NCI-H1417 treated with DMSO at 0.1 percent for 48 hours (cell line): ENCODE measurements at places on chromosomes 5 and 9.

DNA sequence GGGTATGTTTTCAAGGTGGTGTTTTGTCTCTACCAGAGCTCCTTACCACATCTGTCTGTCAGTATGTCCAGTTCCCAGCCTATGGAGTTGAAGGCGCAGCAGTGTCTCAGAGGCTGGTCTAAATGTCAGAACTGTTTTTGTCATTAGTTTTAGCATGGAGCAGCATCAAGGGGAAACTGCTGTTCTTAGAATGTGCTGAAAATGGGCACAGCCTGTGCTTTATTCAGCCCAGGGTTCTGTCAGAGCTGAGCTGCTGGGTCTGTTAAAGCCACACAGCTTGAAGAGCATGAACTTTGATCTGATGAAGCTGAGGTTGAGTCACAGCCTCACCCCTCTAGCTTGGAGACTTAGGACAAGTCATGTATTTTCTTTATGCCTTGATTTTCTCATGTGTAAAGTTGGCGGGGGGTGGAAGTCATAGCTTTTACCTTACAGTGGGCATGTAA lies 71.9 kb downstream of the RALGPS1 start:
- DNase-seq: no peak

- DNase-seq: no peak
These were observed 31.6 kb upstream of the F2RL1 start for GRCh38 chr5:76787237-76787636.

GRCh38 chr5:123579410-123579809 lies 67.4 kb downstream of the CSNK1G3 start:
- no peak for DNase-seq

DNA sequence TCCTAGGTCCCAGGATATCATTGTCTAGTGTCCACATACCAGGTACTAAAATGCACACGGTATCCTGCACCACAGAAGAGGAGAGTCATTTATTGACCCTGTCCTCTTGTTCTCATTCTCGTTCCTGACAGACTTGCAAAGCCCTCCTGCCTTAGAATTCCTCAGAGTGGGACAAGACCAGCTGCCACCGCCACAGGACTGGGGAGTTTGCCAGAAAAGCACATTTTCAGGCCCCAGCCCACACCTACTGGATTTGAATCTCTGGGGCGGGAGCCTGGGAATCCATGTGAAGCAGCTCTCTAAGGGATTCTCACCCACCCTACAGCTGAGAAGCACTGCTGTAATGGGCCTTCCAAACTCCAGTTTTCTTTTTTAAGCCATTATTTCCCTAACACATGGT lies 68.0 kb upstream of the FANCC start:
- no peak for DNase-seq

DNA sequence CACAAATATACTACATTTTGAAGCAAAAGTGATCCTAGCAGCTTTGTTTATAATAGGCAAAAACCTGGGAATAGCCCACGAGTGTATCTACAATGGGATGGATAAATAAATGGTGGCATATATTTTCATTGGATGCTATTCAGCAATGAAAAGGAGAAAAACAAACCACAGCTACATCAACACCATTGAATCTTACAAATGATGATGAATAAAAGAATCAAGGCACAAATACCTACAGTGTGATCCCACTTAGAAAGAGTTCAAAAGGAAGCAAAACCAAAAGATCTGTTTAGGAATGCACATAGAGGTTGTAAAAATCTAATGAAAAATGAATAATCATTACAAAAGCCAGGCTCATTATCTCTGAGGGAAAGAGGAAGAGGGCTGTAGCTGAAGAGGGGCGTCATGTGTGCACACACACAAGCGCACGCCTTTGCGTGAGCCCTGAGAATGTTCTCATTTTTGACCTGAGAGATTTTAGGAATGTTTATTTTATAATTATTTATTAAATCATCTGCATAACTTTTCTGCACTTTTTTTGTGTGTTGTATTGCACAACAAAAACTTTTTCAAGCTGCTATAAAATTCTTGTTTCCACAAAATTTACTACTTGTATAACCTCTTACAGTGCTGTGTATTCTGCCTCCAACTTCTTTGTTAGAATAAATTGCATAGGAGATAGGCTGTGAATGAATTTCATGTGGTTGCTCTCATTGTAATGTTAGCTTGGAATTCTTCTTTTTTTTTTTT lies 5.9 kb upstream of the RHOBTB3 start:
- no peak for DNase-seq

GRCh38 chr9:84141741-84142370 lies 161.3 kb downstream of the RMI1 start:
- DNase-seq: no peak

- no peak for DNase-seq
These were observed 98.9 kb upstream of the CPEB4 start for GRCh38 chr5:173789031-173789920.

DNA sequence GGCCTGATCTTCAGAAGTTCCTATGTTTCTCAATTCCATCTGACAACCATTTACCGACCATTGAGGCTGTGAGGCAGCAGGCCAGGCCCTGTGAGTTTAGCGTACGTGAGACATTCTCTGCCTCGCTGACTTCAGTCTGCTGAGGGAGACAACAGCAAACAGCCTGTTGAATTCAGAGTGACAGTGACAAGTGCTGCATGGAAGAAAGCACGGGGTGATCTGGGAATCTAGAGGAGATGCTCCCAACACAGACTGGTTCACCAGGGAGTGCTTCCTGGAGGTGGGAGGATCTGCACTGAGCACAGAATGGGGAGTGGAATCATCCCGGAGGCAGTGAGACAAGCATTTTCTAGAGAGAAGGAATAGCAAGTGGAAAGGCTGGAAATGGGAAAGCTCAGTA lies 10.0 kb upstream of the DDX41 start:
- no peak for DNase-seq

GRCh38 chr9:116741086-116741740 lies 54.1 kb downstream of the TRIM32 start:
- no peak for DNase-seq

- DNase-seq: no peak
These were observed 526.4 kb downstream of the NR2F1-AS1 start for GRCh38 chr5:93054424-93055163.

DNA sequence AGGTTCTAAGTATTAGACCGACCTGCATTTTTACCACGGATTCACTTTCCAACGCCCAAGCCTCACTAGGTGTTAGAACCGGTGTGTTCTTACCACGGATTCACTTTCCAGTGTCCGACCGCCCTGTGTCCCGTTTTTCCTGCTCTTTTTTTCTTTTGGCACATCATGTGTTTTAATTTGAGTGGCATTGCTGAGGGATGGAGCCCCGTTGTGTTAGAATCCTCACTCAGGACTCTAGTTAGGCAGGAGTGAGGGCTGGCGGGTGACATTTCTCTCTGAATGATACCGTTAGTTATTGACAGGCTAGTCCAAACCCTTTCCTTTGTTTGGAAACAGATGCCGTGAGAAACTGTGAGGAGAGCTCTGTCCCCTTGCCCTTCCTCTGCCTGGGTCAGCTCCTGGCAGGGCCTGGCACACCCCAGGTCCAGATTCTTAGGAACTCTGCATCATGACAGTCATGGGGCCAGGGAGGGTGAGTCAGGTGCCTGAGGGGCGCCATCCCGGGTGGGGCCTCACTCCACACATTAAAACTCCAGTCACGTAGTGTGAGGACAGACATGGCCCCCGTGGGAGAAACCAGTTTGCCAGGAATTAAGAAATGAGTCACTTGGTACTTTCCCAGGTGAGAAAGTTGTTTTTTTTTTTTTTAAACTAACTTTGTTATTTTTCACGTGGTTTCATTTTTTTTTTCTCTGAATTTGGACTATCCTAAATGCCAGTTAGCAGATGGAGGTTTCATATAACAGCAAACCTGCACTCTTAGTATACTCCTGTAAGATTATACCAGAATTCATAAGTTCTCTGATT lies 15.8 kb downstream of the EXOC3 start:
- DNase-seq: no peak

- DNase-seq: no peak
These were observed 175.2 kb downstream of the GAS1 start for GRCh38 chr9:86771941-86772634.

- DNase-seq: no peak
These were observed 805.4 kb upstream of the CDH6 start for GRCh38 chr5:30387974-30388632.

- DNase-seq: no peak
These were observed at the start of gene SLC22A5 for GRCh38 chr5:132369474-132370180. Gene SLC22A5, plus strand, starts transcription at chr5:132369710. Its CDS starts 263 bp downstream, at chr5:132369973.

DNA sequence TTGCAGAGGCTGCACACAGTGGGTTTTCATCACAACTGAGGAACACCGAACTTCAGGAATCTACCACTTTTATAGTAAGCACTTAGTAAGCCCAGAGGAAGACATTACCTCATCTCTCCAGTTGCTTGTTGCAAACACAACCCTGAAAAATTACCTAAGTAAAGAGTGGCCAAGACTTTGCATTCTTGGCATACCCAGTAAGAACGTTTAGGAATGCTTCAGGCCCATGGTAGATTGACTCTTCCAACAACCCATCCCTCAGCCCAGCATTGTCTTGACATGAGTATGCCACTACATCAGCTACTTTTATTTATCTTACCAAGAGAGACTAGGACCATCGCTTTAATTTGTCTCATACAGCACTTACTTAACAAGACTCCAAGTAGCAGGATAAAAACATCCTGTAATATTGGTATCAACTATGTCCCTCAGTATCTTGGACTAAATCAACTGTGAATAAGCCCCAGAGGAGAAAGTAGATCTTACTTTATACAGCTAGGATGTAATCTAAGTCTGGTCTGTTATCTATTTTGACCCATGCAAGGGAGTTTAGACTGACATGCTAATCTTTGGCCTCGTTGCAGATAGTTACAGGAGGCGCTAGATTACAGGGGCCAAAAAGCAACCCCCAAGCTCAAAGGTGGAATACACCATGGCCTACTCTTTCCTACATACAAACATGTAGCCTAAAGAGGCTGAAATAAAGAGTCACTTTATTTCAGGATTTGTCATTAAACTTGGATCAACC lies 114.9 kb downstream of the INVS start:
- DNase-seq: no peak

- DNase-seq: no peak
These were observed 213.8 kb downstream of the IRX1 start for GRCh38 chr5:3809455-3809854.

DNA sequence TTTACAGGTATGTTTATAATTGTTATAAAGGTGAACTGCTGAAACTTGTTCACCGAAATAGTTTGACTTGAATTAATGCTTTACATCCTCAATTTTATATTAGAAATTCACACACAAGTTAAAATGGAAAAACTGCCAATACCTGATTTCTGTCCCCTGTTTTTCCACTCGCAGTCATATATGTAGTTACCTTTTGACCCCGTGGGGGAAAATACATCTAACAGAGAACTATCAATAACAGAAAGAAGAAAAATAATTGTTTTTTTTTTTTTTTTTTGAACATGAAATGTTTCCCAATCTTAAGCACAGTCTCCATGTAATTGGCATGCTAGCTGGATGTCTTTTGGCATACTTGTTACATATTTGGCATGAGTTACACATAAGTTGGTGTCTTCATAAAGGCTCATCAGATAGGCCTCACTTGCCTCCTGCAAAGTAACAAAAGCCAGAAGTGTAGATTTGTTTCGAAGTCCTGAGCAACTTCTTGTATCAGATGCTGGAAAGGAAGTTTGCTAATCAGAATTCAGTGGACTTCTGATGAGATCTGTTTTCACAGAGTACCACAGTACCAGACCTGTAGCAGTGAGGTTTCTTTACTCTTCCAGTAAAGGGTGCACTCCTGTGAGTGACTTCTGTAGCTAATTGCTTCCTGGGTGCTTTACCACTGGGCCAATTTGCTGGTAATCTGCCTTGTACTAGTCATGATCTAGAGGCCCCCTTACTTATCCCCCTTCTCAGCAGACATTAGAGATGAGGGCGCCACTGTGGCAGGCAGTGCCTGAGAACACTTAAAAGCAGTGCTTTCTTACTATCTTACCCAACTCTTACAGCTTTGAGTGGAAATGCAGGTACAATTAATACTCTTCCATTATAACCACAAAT lies 36.2 kb upstream of the CXXC5 start:
- DNase-seq: no peak

DNA sequence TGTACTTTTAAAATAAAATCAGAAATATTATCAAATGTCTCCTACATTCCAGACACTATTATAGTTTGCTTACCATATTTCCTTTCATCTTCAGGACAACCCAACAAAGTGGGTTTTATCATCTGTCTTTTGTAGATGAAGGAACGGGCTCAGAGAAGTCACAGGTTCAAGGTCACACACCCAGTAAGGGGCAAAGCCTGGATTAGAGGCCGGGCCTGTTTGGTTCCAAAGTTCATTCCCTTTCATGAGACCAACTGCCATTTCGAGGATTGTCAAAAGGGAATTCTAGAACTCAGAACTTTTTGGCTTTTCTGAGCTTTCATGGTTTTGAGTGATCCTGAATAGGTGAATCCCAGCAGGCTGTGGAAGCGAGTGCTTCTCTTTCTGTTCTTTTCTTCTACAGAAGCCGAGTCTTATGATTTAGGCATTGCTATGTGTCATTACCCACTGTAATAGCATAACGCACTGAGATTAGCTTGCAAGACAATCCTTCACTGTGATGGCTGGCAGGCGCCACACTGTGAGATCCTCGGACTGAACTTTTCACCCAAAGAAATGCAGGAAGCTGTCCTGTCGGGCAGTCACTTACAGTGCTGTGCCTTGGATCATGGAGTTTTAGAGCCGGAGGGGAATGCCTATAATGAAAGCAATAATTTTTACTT lies 43.8 kb upstream of the ANKH start:
- DNase-seq: no peak

DNA sequence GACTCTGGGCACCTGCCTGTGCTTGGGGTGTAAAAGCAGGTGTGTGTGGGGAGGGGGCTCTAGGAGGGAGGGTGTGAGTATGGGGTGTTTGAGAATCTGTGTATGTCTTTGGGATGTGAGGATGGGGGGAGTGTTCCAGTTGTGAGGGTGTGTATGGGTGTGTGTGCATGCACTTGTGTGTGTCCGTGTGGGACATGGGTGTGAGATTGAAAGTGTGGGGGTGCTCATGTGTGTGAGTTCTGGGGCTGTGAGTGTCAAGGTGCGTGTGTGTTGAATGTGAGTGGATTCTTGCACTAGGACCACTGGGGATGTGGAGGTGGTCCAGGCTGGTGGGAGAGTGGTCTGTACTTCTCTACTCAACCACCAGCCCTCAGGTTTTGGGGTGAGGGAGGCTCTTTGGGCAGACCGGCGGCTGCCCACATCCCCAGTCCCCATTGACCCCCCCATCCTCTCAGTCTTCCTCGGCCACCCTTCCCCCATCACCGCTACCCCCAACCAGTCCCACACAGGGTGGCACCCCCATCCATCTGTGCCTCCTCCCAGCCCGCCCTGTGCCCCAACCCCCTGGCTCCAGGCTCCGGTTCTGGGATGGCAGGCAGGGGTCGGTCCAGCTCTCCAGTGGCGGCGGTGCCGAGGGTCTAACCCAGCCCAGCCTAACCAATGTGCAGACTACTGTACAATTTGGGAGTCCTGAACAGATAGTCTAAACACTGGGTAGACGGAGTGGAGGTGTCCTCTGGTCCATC lies 31.5 kb downstream of the GOLGA2 start:
- no peak for DNase-seq
